ENCODE measurements at places on chromosomes 3 and 15.
A peak's percentile ranks its signal among the peaks of the same experiment; 100 is the strongest.

GRCh38 chr15:52013151-52013791 lies 5.7 kb upstream of the MAPK6 start:
- DNase-seq: peak; percentile 38

DNA sequence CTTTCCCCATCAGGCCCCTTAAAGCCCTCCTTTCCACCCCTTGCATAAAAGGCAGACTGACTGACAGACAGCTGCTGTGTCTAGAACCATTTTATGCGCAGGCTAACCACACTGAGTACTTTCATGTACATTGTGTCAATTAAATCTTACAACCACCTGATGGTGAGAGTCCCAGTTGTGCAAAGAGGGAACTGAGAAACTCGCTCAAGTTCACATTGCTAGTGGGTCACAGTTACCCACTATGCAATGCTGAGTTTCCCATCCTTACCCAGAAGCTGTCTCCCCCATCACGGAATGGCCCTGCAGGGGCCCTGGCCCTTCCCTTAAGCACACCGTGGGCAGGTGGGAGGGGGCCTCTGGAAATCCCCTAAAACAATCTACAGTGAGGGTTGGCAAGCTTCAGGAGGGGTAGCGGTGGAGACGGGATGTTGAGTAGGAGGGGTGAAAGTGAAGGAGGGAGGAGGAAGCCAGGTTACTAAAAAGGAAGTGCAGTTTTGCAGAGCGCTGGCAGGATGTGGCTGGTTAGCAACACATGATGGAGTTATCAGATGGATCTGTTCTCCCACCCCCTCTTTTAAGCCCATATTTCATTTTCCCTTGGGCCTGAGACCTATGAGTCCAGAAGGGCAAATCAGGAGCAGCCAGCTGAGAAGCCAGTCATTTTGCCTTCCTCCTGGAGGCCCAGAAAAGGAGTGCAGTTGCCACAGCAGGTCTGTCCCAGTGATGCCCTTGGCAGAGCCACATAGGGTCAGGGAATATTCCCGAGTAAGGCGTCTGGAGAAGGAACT lies 30.0 kb downstream of the STARD5 start:
- DNase-seq: no peak

DNA sequence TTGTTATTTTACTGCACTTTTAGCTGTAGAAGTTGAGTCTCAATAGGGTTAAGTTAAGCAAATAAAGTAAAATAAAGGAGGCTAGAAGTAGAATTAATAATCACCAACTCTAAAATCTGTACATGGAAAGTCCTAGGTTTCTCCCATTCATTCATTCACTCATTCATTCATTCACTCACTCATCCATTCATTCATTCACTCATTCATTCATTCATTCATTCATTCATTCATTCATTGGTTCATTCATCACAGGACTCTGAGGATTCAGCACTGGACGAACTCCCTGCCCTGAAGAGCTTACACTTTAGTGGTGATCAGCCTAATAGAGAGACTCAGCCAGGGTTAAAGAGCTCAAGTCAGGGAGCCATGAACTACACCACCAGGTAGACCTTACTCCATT lies 4.5 kb upstream of the LSG1 start:
- no peak for DNase-seq

GRCh38 chr15:50911621-50912020 lies 3.1 kb downstream of the AP4E1 start:
- DNase-seq: peak; percentile 26
